ENCODE measurements at places on chromosomes 1 and 21. TPM values are rescaled to one million over a fixed set of nuclear protein-coding genes. Genes with fewer than 3 reads are reported as not detected.

MACF1 gene
- total RNA-seq, result 263 TPM

DNA sequence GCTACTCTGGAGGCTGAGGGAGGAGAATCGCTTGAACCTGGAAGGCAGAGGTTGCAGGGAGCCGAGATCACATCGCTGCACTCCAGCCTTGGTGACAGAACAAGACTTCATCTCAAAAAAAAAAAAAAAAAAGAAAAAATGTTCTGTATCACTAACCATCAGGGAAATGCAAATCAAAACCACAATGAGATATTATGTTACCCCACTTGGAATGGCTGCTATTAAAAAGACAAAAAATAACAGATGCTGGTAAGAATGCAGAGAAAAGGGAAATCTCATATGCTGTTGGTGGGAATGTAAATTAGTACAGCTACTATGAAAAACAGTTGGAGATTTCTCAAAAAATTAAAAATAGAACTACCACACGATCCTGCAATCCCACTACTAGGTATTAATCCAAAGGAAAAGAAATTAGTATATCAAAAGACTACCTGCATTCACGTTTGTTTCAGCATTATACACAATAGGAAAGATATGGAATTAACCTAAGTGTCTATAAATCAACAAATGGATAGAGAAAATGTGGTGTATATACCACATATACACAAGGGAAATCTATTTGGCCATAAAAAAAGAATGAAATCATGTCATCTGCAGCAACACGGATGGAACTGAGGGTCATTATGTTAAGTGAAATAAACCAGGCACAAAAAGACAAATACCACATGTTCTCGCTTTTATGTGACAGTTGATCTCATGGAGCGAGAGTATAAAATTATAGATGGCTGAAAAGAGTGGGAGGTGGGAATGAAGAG is 62.6 kb downstream of the ABL2 start:
- no peak for DNase-seq

DNA sequence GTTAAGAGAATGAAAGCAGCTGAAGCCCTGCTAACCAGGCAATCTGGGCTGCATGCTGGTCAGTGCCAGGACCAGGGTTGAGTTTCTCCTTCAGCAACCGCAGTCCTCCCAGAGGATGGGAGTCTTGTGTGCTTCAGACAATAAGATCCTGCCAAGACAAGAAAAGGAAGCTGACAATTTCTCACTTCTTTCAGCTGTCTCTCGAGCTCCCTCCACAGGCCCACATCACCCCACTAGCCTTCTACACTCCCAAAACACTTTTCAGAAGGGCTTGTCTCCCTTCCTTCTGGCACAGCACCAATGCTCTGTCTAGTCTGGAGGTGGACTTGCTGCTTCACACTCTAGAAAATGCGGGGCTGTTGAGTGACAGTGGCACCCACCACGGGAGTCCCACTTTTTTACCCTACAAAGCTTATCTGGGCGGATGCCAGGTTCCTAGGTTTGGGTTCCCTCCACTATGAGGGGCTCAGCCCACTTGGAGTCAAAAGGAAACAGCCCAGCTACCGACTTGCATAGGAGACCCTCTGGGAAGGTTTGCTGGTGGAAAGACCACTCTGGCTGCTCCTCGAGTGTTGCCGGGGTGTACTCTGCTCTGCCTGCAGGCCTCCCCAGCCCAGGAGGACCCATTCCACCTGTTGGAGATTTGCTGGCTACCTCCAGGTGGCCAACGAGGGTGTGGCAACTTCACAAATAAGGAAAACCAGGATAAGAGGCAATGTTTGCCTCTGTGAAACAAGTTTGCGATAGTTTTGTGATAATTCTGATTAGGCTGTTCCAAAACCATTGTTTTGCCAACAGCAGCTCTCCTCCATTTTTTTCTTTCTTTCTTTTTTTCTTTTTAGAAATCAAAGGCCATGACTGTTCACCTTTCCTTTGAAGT is 68.9 kb downstream of the TENT5C start:
- no peak for DNase-seq

DHX9 gene
- total RNA-seq, result 67.4 TPM

MAST2 gene
- 73.5 TPM for total RNA-seq

LCE6A gene
- not detected for total RNA-seq

DNA sequence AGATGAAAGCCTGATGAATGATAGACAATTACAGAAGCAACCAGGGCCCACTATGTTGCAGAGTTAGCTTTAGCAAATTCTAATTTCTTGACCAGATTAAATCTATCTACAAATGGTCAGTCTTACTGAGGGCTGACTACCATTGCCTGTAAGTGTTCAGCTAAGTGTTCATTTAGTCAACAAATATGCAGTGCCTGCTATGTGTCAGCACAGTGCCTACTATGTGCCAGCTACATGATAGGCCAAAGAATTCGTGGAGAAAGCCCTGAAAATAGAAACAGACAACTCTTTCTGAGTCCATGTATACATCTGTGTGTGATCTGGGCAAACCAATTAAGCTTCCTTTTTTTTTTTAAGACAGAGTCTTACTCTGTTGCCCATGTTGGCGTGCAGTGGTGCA is 212.8 kb downstream of the SMYD3 start:
- DNase-seq, result no peak

DNA sequence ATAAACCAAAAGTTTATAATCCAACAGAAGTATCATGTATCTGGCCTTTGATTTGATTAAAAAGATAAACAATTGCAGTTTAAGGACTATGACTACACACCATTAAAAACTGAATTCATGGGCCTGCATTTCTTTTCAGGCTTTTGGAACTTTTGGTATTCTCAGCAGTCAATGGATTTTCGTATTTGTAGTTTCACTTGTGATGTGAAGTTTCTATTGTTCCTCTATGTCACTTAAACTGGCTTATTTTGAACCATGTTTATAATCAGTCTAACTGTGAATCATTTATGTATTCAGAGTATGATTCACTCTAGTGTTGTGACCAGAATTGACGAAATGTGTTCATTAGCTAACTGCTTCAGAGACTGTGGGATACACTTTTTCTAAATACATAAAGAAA is 132.9 kb downstream of the COQ8A start:
- no peak for DNase-seq

DNA sequence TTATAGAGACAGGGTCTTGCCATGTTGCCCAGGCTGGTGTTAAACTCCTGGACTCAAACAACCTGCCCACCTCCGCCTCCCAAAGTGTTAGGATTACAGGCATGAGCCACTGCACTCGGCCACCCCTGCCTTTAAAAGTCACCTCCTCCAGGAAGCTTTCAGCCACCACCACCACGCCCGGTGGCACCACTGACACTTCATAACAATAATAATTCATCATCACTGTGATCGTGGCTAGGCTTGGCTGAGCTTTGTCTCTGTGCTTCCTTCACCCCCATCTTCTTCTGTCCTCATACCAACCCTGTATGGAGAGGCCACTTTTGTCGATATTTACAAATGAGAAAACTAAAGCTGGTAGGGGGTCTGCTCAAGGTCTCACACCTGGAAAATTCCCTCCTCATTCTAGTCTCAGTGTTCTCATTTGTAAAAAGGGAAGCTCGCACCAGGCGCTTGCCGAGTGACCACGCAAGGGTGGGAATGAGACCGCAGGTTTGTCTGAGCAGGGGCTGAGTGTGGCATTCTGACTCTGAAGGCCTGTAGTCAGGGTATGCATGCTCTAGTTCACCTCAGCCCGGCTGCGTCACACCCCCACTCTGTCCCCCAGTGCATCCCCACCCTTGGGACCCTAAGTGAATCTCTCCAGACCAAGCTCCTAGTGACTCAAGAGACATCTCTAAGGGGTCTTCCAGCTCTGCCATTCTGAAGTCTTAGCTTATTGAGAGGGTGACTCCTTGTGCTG is 12.9 kb upstream of the EPHA2 start:
- no peak for DNase-seq

DNA sequence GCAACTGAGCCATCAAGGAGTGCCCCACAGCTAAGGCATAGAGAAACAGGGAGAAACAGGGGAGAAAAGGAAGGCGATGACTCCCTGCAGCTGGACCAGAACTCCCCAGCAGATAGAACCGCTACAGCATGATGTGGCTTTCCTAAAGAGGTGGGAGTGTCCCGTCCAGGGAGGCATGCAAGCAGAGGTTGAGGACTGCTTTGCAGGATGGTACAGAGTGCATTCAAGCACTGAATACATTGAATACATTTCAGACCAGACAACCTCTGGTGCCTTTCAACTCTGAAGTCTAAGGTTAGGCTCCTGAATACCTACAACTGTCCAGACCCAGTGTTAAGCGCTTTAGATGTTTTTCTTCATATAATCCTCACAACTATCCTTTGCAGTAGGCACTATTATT is 13.3 kb downstream of the DLGAP3 start:
- DNase-seq, result no peak

NEGR1 gene
- total RNA-seq, result 22.4 TPM

GRHL3 gene
- total RNA-seq, result 0.26 TPM

C1QTNF12 gene
- not detected for total RNA-seq

- no peak for DNase-seq
Observed at GRCh38 chr1:197342669-197343068, 74.6 kb downstream of the CRB1 start.

DNA sequence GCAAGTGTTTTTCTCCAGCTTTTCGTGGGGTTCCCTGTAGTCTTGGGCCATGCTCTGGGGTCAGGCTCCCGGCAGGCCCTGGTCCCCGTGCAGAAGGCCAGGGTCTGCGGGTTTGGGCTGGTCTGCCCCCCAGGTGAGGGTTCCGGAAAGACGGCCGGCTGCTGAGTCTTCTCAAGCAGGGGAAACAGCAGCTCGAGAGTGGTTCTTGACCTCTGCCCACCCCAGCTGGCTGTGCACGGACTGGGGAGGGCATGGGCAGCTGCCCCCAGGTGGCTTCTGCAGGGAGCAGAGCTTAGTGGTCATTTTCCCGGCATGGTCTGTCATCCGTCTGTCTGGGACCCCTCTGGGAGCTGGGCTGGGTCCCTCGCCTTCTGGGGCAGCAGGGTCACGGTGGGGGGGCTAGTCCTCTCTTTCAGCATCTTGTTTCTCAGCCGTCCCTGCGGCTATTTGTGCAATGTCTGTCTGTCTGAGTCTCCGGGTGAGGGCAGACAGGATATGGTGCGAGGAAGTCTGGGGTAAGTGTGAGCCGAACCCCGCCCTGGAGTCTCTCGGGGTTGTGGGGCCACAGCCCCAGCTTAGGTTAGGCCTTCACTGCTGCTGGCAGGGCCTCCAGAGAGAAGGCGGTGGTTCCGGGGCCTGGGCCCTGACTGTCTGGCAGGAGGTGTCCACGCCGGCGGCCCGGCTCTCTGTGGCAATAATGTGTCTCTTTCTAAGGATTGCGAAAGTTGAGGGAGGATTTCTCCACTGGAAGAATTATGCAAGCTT is 6.1 kb downstream of the SKI start:
- DNase-seq, result peak; percentile 95

DNA sequence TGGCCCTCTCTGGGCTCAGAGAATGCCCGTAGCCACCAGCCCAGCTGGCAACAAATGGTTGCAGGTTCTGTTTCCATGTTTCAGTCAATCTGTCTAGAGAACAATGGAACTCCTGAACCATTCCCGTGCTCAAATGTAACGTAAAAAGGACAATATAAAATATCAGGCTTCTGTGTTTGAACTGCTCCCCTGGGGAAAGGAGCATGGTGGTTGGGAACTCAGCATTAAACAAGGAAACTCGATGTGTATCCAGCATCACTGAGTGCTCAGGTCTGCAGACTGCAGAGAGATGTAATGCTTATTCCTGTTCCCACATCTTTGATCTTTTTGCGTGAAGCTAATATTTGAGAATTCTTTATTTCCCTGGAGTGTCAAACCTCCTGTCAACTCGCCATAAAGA is 326.5 kb downstream of the KIF26B start:
- no peak for DNase-seq

GRCh38 chr1:88799491-88799890 is 91.9 kb downstream of the GTF2B start:
- DNase-seq, result no peak

GRCh38 chr1:39777306-39777705 is 6.2 kb upstream of the OXCT2 start:
- DNase-seq, result no peak

GRCh38 chr1:57623791-57624538 is 200.1 kb upstream of the DAB1 start:
- no peak for DNase-seq
